ENCODE measurements at places on chromosomes 16 and 17.
A peak's percentile ranks its signal among the peaks of the same experiment; 100 is the strongest.

DNA sequence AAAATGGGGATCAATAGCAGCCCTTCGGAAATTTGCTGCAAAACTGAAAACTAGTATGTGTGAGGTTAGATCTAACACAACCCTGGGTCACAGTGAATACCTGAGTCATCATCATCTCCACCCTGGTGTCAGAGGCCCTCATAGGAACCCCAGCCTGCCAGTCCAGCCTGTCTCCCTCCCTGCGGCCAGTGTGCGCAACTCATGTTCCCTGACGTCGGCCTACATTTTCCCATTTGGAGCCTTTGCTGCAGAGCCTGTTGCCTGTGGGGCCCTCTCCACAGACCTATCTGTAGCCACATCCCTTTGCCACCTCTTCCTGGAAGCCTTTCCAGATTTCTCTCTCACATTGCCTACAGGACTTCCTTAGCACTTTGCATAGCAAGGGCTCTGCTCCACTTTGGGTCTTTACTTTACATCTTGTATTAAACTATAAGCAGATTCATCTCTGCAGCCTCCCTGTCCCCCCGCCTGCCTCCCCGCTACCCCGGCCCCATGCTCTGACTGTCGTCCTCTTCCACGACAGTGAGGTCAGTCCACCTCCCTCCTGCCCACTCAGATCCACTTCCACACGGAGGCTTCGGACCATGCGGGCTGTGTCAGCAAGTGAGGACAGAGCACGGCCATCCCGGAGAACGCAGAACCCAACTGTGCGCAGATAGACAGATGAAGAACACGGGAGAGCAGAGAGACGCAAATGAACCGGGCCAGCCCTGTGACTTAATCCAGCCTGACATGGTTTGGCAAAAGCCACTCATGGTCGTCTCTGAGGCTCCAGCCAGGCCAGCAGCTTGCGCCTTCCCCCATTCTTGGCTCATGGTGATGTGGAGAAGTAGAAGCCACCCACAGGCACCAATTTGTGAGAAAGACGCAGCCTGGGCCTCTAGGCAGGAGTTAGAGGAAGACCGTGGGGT, 31.0 kb downstream of the NGFR start:
- no peak for DNase-seq

GRCh38 chr17:57259306-57259705, 3.0 kb downstream of the MSI2 start:
- DNase-seq = no peak

DNA sequence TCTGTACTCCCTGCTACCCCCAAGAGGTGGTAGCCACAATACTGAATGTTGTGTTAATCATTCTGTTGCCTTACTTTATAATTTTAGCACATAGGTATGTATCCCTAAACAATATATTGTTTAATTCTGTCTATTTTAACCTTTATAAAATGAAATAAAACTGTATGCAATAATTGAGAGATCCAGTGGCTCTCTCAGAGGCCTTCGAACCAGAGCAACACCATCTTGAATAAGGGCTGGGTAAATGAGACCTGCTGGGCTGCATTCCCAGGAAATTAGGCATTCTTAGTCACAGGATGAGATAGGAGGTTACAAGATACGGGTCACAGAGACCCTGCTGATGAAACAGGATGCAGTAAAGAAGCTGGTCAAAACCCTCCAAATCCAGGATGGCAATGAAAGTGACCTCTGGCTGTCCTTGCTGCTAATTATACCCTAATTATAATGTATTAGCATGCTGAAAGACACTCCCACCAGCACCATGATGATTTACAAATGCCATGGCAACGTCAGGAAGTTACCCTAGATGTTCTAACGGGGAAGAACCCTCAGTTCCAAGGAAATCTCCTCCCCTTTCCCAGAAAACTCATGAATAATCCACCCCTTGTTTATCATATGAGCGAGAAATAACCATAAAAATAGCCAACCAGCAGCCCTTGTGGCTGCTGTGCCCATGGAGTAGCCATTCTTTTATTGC, 2.0 kb upstream of the CANT1 start:
- DNase-seq = no peak

DNA sequence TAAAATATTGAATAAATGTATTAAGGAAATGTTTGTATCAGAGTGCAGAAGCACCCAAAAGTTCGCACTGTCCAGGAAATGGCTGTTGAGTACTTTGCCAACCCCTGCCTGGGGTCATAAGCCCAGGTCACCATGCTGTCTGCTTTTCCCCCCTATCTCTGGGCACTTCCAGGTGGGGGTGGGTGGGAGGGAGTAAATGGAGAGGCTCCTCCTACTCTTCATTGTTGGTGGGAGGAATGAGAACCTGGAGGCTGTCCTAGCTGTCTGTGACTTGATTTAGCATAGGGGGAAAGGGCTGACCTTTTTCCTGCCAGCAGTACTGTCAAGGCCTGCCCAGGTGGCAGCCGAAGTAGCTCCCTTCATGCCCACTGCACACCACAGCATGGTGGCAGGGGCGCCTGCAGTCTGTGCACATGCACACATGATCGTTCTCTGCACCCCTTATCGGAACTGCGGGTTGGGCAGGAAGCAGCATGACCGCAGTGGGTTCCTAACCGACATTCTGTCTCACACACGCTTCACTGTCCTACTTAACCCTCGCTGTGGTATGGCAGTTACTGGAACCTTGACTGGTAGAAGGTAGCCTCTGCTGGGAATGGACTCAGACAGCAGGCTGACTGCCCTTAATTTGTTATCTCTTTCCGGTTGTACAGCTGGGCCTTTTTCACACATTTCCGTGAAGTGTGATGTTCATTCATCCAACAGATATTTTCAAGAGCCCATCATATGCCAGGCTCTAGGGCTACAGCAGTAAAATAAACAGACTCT, 41.5 kb downstream of the LDHD start:
- no peak for DNase-seq

- DNase-seq = no peak
These were observed 1.8 kb upstream of the EXOSC6 start for GRCh38 chr16:70253291-70254106.

DNA sequence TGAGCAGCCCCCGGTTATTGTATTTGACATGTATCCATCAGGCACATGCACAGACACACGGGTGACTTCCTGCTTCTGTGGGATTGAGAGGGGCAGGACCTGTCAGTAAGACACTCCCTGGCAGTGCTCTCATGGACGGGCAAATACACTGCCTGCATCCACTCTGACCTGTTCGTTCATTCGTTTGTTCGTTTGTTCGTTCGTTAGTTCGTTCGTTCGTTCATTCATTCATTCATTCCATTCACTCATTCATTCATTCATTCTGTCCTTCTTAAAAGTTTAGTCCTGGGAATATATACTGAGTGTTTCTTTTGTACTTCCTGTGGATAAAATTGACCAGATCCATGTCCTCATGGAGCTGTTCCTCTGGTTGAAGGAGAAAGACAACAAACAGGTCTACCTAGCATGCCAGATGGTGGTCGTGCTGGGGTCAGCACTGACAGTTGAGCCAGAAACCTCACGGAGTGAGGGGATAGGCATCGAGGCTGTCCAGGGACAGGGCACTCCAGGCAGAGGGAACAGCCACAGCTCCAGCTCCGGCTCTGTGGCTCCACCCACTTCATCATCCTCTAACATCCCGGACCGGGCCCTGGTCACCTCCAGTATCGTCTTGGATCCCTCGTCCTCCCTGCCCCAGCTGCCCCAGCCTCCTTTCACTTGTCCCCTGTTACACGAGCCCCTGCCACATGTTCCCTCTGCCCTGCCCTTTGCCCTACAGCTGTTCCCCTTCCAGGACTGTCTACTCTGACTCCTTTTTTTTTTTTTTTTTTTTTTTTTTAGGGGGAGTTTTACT, 336.1 kb downstream of the CPPED1 start:
- no peak for DNase-seq

DNA sequence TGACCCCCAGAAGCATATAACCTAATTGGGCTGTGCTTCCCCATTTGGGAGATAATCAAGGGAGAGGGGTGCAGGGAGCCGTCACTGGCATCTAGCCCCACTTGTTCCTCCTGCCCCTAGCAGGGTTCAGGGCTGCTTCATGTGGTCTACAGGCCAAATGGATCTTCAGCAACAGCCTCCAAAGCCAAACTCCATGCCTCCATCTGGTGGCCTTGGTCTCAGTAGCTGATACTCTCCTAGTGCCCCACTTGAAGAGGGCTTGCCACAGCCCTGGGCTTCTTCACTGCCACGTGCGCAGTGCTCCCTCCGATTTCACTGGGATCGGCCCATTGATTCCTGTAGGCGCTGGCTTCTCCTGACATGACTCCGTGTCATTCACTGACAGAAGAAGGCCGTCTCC, 24.6 kb downstream of the LYRM9 start:
- DNase-seq = no peak

DNA sequence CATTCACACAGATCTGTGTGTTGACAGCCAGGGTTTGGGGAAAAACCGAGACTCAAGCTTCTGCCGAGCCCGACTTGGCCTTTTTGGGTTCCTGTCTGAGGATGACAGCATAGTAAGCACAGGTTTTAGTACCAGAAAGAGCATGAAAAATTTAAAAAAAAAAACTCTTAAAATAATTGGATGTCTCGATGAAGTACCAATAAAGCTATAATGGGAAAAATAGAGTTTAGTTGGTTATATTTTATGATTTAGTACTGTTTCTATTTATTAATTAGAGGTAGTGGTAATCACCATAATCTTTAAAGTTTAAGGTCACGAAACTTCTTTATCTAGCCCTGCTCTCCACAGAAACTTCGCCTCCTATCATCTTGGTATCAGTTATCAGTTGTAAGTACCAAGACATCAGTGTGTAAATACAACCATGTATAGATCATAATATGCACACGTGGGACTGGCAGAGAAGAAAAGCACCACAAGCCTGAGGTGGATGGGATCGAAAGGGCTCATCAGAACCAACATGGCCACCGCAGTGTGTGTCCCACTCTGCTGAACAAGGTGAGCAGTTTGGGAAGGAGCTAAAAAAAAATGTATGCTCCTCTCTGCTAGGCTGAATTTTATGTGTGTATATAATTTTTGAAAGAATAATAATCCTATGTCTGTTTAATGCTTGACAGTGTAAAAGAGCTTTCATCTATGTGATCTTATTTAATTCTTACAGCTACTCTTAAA, 14.4 kb upstream of the EEF2K start:
- no peak for DNase-seq

- no peak for DNase-seq
These were observed 185.8 kb downstream of the HS3ST3A1 start for GRCh38 chr17:13415871-13416416.

- no peak for DNase-seq
These were observed 72.5 kb upstream of the BCAR1 start for GRCh38 chr16:75323933-75324332.

DNA sequence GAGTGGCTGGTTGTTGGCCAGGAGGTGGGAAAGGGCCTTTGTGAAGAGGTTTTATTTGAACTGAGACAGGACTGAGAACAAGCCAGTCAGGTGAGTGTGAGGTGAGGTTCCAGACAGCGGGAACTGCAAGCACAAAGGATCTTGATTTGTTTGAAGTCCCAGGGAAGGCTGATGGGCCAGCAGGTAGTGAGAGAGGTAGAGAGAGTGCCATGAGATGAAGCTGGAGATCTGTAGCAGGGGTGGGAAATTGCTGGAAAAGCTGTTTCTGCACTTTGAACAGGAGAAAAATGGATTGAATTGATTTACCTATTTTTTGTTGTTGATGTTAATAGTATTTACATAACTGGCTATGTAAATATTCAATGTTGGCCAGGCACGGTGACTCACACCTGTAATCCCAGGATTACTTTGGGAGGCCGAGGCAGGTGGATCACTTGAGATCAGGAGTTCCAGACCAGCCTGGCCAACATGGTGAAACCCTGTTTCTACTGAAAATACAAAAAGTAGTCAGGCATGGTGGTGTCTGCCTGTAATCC, 7.7 kb upstream of the DCTPP1 start:
- no peak for DNase-seq

- DNase-seq = no peak
These were observed 46.0 kb downstream of the LMF1 start for GRCh38 chr16:924806-925205.

DNA sequence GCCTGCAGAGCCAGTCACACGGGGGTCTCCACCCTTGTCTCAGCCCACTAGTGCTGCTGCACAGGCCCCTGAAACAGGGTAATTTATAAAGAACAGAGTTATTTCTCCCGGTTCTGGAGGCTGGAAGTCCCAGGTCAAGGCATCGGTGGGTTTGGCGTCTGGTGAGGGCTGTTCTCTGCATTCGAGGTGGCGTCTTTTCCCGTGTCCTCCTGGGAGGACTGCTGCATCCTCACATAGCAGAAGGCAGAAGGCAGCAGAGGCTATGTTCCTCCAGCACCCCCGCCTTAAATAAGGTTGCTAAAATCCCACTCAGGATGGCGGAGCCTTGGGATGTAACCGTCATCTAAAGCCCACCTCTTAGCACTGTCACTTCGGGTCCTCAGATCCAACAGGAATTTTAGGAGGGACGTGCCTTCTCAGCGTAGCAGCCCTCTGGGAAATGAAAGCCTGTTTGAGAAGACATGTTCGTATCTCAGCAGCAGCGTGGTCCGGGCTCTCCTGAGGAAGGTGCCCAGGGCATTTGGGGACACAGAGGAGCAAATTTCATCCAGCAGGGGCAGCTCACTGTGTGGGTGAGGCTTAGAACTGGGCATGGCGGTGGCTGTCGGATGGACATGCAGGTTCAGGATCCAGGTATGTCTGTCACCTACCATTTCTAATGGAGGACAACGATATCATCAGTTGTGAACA, 221.6 kb upstream of the CHMP6 start:
- no peak for DNase-seq

DNA sequence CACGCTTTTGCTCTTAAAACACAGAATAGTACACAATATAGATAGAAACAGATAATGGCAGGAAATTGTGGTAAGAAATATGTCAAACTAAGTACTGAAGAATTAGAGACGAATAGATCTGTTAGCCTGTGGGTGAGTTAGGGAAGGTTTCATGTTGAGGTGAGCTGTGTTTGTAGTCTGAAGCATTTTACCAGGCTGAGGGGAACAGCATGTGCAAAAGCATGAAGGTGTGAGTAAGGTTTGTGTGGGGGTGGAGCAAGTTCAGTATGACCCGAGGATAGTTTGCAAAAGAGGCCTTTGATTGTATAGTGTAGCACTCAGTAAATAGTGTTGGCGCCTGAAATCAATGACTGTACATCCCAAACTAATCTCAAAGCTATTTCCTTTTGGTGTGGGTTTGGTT, 13.8 kb downstream of the IGSF6 start:
- DNase-seq = no peak

DNA sequence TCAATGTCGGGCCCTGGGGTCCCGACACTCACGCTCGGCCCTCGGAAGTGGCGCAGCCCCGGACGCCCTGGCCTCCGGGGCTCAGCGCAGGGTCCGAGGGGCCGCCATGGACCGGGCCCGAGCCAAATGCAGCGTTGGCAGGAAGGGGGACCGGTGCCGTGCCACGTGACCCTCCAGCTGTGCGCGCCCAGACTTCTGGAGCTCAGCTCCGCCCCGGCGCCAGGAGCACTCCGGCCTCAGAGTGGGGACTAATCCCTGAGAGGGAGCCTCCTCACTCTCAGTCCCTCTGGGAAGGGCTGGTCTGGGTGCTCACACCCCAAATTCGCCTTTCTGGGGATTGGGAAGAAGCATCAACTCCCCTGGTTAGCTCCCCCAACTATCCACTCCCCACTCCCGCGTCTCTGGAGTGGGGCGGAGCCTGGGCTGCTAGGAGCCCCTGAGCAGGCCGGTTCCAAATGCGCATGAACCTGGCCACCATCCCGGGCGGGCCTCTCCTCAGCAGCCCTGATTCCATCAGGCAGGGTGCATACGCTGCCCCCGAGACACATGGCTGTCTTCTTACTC, at the start of gene B3GNT9:
Gene B3GNT9, minus strand, starts transcription at position 166 of the 564 bp plus-strand sequence. CDS start 513 bp downstream, outside the sequence.
- DNase-seq = peak; percentile 93

- DNase-seq = no peak
These were observed 88.5 kb downstream of the SMG6 start for GRCh38 chr17:2214929-2215615.
